ENCODE measurements at places on chromosomes 16 and 17.

DNA sequence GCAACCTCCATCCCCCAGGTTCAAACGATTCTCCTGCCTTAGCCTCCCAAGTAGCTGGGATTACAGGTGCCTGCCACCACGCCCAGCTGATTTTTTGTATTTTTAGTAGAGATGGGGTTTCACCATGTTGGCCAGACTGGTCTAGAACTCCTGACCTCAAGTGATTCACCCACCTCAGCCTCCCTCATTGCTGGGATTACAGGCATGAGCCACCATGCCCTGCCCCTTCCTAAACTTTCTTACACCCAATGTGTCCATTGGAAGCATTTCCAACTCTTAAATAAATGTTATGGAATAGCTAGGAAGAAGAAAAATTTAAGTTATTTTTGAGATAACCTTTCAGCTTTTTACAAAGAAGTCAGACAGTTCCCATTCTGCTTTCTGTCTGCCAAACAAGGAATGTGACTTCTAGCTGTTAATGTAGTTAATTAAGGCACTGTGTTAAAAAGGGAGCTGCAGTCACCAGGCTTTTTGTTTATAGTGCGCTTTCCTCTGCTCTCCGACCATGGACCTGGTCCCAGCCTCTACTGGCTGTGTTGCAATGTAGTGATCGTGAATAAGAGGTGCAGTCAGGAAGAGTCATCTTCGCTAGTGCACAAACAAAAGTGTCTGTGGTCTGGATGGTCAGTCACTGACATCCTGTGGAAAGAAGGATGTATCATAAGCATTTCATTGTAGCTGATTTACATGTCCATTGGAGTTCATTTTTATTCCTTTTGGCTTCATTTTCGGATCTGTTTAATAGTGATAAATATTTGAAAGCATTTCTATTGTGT, 39.7 kb downstream of the USP10 start:
- no peak for DNase-seq

GRCh38 chr17:42512733-42513251, 23.2 kb upstream of the NAGLU start:
- DNase-seq, result no peak

DNA sequence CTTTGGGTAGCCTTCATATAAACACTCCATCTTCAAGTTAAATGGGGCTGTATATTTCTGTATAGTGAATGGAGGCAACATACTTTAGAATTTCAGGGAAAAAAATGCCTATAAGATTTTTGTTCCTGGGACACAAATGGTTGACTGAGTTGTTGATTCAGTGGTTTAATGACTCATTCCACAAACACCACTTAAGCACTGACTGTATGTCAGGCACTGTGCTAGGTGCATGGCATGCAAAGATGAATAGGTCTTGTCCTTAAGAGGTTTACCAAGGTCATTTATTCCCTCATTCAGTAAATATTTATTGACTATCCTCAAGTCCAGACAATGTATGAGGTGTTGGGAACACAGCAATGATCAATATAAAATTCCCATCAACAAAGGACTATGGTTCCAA, 417.1 kb downstream of the CA10 start:
- no peak for DNase-seq

- DNase-seq, result no peak
Measured at GRCh38 chr16:16850274-16850673, 471.3 kb downstream of the NPIPA7 start.

DNA sequence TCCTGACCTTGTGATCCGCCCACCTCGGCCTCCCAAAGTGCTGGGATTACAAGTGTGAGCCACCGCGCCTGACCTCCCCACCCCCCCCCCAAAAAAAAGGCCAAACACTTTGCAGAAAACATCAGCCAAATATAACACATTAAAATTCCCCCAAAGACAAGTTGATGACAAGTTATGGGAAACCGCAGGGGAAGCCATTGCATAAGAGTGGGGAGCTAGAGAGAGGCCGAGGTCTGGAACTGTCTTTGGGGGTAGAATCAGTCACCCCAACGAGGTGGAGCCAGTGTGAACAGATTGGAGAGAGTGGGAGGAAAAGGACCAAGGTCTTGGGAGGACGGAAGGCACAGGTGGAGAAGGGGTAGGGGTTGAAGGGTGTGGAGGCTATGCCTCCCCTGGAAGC, 2.8 kb downstream of the DRC3 start:
- no peak for DNase-seq

- no peak for DNase-seq
Measured at GRCh38 chr16:84220851-84221250, 19.0 kb downstream of the KCNG4 start.

- peak; percentile 64 for DNase-seq
Measured at GRCh38 chr16:77434022-77434529, 758 bp downstream of the ADAMTS18 start.

DNA sequence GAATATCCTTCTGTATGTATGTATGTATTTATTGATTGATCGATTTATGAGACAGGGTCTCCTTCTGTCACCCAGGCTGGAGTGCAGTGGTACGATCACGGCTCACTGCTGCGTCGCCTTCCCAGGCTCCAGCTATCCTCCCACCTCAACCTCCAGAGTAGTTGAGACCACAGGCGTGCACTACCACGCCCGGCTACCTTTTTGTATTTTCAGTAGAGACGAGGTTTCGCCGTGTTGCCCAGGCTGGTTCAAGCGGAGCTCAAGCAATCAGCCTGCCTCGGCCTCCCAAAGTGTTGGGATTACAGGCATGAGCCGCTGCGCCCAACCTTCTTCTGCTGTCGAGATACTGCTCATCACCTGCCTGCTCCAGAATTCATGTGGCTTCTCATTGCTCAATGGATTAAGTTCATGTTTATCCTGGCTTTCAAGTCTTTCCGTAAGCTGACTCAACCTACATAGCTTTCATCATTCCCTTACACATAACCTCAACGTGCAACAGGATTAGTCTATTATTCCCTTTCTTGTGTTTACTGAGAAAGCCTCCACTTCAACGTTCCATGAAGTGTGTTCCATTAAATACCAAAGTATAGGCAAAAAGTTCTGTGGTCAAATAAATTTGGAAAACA, 13.6 kb downstream of the TAC4 start:
- no peak for DNase-seq

DNA sequence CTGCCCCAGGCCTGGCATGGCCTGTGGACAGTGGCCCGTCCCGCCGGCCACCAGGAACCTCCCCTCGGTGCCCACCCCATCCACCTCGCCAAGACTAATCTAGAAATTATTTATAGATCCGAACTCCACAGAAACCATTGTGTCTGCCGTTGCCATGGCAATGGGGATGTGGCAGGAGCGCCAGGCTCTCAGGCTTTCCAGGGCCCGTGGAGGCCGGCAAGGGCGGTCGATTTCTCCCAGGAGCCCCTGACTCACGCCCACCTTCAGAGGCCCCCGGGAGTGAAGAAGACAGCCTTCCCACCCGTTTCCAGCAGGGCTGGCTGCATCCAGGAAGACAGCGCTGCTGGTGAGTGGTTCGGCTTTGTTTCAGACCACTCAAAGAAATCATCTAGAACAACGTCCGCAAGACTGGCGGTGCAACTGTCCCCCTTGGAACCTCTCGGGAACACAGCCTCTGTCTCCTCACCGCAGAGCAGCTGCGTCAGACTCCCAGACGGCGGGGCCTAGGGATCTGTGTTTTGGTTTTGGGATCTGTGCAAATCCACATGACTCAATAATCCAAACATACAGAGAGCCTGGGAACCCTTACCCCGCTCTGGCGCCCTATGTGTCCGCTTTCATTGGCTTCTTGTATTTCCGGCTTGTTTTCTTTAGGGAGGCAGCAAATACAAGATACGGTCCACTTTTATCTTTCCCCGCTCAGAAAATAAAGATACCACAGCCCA, 48.5 kb upstream of the ZCCHC14 start:
- DNase-seq, result peak; percentile 82

DNA sequence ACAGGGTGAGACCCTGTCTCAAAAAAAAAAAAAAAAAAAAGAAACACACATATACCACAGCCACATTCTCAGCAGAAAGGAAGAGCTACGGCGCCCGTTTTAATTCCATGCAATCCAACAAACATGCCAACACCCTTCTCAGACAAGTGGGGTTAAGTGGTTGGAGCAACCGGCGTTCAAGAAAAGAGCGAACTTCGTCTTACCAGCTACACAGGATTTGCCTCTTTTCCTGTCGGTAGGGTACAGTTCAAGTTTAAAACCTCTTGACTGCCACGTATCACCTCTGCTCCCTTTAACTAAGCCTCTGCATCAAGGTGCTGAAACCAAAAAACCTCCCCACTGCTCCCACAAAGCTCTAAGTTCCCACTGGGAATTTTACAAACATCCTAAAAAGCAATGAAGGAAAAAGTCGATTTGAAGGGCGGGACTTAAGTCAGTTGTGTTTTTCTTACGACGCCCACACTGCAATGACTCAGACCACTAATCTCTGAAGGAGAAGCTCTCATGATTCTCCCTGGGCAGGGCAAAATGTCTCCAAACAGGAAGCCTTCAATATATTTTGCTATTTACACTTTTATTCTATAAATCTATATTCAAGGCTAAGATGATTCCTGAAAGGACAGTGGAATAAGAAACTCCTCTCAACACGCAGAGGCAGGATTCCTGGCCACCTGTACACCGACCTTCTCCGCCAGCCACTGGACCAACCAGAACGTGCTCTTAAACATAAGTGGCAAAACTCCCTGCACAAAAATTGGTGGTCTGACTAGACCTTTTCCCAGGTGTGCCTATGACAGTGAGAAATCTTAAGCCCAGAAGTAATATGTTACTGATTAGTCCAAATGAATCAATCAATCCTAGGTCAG, 18.8 kb downstream of the SRP68 start:
- DNase-seq, result no peak

DNA sequence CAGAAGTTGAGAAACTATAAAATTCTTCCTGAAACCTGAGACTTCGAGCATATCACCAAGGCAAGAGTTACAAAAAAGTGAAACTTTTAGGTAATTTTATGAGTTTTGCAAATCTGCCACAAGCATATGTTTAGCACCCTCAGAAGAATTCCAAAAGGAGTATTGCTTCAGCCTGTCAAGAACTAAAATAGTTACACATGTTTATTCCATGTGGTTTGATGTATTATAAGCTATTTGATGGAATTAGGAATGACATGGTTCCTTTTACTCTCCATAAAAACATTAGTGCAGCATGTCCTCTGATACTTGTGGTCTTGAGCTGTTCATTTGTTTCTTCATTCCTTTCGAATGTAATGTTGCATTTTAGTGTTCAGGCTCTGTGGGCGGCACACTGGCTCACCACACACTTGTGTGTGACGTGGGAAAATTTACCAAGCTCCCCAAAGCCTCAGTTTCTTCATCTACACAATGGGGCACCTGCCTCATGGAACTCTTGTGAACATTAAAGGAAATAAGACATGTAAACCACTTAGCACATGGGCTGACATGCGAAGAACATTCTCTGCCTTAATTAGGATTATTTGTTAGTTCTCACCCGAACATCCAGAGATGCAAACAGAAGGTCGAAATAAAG, 204.2 kb upstream of the FOXF1 start:
- DNase-seq, result no peak

DNA sequence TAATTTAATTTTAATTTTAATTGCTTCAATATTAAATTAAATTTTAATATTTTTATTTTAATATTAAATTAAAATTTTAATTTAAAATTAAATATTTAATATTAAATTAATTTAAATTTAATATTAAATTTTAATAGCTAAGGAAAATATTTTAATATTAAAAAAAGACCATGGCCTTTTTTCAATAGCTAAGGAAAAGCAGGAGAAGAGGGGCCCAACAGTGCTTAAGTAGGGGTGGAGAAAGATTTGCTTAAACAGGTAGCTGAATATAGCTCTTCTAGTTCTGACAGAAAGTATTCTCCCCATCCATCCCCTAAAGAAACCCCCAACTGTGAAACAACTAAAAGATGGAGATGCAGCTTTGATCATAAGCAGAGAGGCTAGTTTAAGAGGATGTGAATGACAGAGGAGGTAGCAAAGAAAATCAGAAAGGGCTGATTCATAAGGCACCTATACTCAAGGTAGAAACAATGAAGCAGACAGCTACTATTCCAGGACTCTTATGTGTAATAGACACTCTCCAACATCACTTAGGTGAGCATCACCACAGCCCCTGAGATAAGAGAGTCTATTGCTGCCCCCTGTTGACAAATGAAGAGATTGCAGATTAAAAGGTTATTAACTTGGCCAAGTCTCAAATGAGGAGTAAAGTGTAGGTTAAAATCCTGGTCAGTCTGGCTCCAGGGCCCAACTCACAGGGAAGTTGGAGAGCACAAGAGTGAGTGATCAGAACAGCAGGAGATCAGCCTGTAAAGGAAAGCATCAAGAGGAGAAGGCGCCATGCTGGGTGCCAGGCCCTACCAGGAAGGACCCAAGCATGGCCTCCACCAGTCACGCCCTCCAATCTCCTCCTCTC, 7.8 kb upstream of the RNASEK start:
- DNase-seq, result peak; percentile 95

GRCh38 chr16:1437606-1438005, 6.7 kb downstream of the PERCC1 start:
- DNase-seq, result peak; percentile 31

DNA sequence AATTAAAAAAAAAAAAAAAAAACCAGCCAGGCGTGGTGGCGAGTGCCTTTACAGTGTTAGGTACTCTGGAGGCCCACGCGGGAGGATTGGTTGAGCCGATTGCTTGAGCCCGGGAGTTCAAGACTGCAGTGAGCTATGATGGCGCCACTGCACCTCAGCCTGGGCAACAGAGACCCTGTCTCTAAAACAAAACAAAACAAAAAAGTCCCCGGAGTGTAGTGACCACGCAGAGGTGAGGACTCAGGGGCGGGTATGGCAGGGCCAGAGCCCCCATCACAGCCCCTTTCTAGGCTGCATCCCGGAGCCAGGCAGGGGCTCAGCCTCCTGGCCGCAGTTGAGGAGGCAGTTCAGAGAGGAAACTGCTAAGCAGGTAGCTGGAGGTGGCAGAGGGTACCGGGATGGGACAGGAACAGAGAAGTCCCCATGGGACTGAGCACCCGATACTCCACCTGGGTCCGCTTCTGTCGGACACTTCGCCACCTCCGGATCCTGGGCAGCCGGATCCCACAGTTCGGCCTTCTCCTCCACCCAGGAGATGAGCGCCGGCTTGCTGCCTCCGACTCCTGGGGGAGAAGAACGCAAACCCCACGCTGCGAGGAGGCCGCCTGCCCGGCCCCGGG, 800 bp downstream of the ZNF747 start:
- peak; percentile 22 for DNase-seq

- DNase-seq, result peak; percentile 92
Measured at GRCh38 chr17:44363613-44364159, at the start of gene FAM171A2. Gene FAM171A2 (minus strand): TSS chr17:44363853. CDS start chr17:44363714, 139 bp downstream.

- DNase-seq, result no peak
Measured at GRCh38 chr17:17151541-17151940, 54.6 kb downstream of the PLD6 start.

DNA sequence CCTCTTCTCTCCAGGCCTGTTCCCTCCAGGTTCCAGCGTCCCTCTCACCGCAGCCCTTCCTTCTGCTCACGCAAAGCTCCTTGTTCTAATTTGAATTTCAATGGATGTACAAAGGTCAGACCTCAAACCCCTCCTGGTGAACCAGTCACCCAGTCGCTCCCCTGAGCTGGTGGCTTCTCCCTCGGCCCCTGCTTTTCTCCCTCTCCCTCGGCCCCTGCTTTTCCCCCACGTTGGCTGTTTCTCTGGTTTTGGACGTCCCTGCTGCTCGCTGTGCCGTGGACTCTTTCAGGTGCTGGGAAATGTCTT, 8.6 kb upstream of the MSLN start:
- DNase-seq, result no peak

- peak; percentile 73 for DNase-seq
Measured at GRCh38 chr17:81044764-81045589, 10.0 kb downstream of the BAIAP2 start.
